Stimulated activated naive CD8-positive, alpha-beta T cell treated with anti-CD3 and anti-CD28 coated beads, Interleukin-15, Interleukin-2, amounts not matched to agents 100 U/mL and 50 U/mL, for 24 hours (primary cell): ENCODE measurements at places on chromosomes 4 and X.

DNA sequence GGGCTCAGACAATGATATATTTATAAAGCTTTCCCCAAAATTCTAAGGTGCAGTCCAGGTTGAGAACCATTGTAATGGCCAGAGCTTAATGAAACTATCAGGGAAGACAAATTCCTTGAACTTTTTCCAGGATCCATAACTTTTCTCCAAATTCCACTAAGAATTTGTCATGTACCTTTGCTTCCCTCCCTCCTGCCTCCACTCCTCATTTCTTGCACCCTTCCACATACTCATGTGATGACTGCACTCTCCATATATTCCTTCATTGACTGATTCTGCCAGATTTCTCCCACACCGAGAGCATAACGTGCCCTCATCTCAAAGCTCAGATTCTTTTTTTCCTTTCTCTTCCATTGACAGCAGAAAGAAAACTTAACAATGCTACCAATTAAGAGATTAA lies 20.9 kb upstream of the AMELX start:
- no peak for DNase-seq

DNA sequence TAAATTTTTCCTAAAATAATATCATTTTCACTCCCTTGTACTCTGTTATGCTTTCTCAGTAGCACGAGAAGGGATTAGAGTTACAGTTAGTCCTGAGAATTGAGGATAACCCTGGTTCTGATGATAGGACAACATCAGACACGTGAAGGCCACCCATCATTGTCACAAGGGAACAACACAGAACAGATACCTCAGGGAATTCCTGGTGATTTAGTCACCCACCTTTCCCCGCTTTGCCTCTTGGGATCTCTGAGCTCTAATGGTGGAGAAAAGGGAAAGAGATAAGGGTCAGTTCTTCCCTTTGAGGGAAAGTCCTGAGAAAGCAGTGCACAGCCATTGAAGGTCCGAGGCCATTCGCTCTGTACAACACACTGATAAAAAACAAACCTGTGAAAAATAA lies 112.3 kb upstream of the GALNT7 start:
- no peak for DNase-seq

- DNase-seq = peak; percentile 8
These were observed 40.2 kb upstream of the NHSL2 start for GRCh38 chrX:71870208-71871098.

DNA sequence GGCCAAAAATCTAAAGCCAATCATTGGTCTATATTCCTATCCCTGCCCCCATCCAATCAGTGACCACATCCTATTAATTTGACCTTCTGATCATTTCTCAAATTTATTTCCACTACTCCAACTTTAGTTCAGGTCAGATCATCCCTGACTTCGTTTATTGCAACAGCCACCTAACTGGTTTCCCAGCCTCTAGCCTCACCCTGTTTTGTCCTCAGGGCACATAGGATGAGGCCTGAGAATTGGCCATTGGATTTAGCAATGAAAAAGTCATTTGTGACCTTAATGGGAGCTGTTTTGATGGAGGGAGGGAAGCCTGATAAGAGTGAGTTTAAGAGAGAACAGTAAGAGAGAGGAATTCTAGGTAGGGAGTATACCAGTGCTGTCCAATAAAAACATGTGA lies 155.0 kb downstream of the AMMECR1 start:
- DNase-seq = no peak

DNA sequence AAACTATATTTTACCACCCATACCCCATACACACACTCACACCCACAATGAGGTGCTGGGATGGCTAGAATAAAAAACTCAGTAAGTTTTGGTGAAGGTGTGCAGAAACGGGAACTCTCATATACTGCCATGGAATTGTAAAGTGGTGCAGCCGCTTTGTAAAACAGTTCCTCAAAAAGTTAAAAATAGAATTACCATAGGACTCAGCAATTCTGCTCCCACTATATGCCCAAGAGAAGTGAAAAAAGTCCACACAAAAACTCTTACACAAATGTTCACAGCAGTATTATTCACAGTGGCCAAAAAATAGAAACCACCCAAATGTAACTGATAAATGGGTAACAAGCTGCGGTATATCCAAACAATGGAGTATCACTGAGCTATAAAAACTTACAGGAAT lies 6.5 kb downstream of the CENPU start:
- no peak for DNase-seq

- DNase-seq = peak; percentile 37
These were observed 409.0 kb downstream of the BCOR start for GRCh38 chrX:39688576-39689375.

GRCh38 chr4:140816806-140817510 lies 60.8 kb upstream of the TBC1D9 start:
- no peak for DNase-seq

- DNase-seq = no peak
These were observed 622.9 kb downstream of the PCDH7 start for GRCh38 chr4:31343061-31343460.

- no peak for DNase-seq
These were observed 41.0 kb downstream of the FNIP2 start for GRCh38 chr4:158809611-158810486.

GRCh38 chr4:10007436-10007740 lies 13.9 kb downstream of the SLC2A9 start:
- no peak for DNase-seq

- no peak for DNase-seq
These were observed 112.7 kb downstream of the FAM53A start for GRCh38 chr4:1571165-1572009.

DNA sequence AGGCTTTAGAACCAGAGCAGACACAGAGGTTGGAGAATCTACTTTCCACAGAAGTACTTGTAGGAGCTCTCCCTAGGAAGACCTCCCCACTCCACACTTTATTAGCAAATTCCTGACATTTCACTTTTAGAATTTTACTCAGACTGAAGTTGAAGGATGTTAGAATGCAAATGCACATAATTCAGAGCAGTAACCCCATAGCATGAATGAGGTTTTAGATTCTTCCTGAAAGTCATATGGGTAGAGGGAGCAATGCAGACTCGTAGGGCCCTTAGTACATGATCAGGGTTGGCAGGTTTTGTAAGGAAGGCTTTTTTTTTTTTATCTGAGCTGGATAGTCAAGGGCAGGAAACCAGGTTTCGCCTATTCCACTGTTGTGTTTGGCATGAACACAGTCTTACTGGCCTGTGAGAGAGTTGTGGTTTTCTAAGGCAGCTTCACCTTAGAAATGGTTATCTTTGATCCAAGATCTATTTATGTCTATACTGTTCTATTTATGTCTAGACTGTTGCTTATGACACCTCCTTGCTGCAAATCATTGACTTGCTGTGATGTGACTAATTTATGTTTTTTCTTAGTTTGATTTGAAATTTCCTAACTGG lies 48.9 kb downstream of the SPATA18 start:
- no peak for DNase-seq

GRCh38 chr4:61085534-61085933 lies 114.6 kb upstream of the ADGRL3 start:
- no peak for DNase-seq

DNA sequence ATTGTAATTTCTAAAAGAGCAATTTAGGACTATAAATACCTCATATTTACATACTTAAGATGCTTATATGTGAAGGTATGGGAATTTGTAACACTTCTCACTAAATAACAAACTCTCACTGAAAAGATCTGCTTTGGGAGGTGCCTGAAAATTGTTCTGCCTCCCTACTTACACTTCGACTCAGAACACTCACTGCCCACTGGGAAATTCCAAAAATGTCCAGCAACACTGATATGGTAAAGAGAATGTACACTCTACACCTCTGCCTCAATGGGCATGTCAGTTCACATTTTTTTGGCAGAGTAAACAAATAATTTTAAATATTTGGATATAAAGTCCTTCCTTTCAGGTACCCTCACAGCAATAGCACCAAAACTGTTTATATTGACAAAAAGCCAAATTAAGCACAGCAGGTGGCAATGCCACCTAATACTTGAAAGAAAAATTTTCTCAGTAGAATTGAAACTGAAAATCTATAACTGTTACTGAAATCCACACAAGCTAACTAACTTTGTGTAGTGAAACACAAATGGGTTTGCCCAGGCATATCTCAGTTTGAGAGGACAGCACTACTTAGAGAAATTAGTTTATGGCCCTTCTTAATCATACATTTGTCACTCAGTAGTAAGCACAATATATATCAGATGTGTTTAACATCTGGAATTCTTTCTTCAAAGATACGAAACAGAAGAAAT lies 67.1 kb downstream of the PRDM5 start:
- DNase-seq = no peak

GRCh38 chr4:123603165-123603564 lies 206.6 kb downstream of the SPRY1 start:
- DNase-seq = peak; percentile 21

- no peak for DNase-seq
These were observed 625 bp upstream of the GABRA4 start for GRCh38 chr4:46994007-46994405.

DNA sequence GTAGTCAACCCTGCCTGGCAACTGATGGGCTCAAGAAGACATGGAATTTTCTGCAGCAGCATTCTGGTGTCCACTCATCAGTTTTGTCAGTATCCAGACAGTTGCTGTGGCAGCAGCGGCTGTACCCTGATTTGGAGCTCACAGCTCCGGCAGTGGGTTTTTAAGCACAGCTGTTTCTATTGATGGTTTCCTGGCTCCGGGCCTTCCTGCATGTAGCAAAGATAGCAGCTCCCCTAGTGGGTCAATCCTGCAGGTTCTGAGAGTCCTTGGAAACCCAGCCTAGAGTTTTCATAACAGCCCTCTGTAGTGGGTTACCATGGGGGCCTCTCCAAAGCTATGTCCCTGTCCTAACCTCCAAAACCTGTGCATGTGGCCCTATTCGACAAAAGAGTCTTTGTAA lies 84.0 kb upstream of the ATP6AP2 start:
- DNase-seq = no peak

DNA sequence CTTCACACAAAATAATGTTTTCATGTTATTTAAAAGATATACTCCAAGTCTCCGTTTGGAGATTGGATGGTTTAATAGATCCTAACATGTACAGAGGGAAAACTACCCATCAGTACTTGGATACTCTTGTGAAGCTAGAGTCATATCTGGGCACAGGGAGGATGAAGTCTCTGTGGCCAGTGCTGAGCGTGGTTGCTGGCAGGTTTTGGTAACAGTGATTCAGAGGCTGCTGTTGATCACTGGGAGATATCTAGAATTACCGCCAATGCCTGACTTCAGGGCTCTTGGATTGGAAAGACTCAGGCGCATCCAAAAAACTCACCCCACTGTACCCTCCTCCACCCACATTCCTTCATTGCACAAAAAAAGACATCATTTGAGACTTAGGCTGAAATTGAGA lies 107.2 kb upstream of the PGRMC2 start:
- no peak for DNase-seq

GRCh38 chr4:103244251-103244650 lies 46.1 kb upstream of the CENPE start:
- no peak for DNase-seq
